ENCODE measurements at places on chromosomes 1 and 21. TPM values are rescaled to one million over a fixed set of nuclear protein-coding genes. Genes with fewer than 3 reads are reported as not detected.

Gene FCRL1
- total RNA-seq = not detected

Gene DEPDC1
- total RNA-seq = 0.11 TPM

Gene ADCY10
- total RNA-seq = 0.12 TPM

Gene SLAMF9
- total RNA-seq = not detected

Gene PPIAL4G
- total RNA-seq = not detected

Gene RGSL1
- not detected for total RNA-seq

Gene F13B
- total RNA-seq = not detected
